A673 (cell line): ENCODE measurements at places on chromosomes 12 and 14. TPM values are rescaled to one million over a fixed set of nuclear protein-coding genes. Genes with fewer than 3 reads are reported as not detected.

DNA sequence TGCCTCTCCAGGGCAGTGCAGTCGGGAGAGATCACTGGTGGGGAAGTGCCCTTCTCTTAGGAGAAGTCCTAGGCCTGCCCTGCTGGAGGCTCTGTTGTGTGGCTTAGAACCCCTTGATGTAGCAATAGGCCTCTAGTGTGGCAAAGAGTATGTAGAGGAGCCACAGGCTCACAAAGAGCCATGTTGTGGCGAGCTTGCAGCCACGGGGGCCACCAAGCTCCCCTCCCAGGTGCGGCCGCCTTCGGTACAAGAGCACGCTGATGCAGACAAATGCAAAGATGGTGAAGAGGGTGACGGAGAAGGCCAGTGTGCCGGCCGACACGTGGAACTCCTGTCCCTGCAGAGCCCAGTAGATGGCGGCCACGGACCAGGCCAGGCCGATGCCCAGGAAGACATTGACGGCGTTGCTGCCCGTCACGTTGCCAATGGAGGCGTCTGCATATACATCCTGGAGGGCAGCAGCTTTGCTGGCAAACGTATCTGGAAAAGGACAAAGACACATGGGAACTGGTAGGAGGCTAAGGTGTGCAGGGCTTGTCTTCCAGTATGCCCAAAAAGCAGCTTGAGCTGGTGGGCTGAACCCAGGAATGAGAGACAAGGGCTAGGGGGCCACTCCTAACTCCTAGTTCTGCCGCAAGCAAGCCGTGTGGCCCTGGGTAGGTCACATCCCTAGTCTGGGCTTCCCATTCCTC is 142.8 kb downstream of the SLC8A3 start:
- H3K27ac ChIP-seq, result no peak overlapping the region
- no peaks in the 10 kb centered on the region for H3K36me3 ChIP-seq
- H3K27me3 ChIP-seq, result peaks cover 43% of the 10 kb centered on the region
- H3K4me1 ChIP-seq, result no peaks in the 10 kb centered on the region
- H3K4me3 ChIP-seq, result no peak overlapping the region

GRCh38 chr12:107477947-107478610 is 207.5 kb upstream of the PWP1 start:
- H3K4me3 ChIP-seq, result no peak overlapping the region
- no peak for DNase-seq
- H3K27me3 ChIP-seq, result no peaks in the 10 kb centered on the region
- H3K4me1 ChIP-seq, result no peaks in the 10 kb centered on the region

GRCh38 chr12:107373238-107373809 is 280.0 kb upstream of the CRY1 start:
- peak; percentile 76 for DNase-seq
- no peaks in the 10 kb centered on the region for H3K27me3 ChIP-seq
- peak overlapping the region; percentile 47 for H3K27ac ChIP-seq
- H3K4me3 ChIP-seq, result no peak overlapping the region
- no peaks in the 10 kb centered on the region for H3K36me3 ChIP-seq

DNA sequence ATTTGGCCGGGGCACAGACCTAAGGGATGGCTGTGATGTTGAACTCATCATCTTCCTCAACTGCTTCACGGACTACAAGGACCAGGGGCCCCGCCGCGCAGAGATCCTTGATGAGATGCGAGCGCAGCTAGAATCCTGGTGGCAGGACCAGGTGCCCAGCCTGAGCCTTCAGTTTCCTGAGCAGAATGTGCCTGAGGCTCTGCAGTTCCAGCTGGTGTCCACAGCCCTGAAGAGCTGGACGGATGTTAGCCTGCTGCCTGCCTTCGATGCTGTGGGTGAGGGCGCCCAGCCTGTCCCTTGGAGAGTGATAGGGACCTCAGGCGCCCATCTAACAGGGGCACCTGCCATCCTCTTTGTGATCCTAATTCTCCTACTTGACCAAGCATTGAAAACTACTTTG is 12.4 kb downstream of the OAS3 start:
- peaks cover 6% of the 10 kb centered on the region for H3K36me3 ChIP-seq
- H3K27ac ChIP-seq, result no peak overlapping the region
- H3K4me1 ChIP-seq, result no peaks in the 10 kb centered on the region
- H3K27me3 ChIP-seq, result no peaks in the 10 kb centered on the region
- no peak for DNase-seq

GRCh38 chr14:91890291-91890749 is 23.0 kb upstream of the TC2N start:
- no peak overlapping the region for H3K4me3 ChIP-seq
- DNase-seq, result no peak
- no peaks in the 10 kb centered on the region for H3K27me3 ChIP-seq
- H3K4me1 ChIP-seq, result no peaks in the 10 kb centered on the region
- H3K27ac ChIP-seq, result no peak overlapping the region

DNA sequence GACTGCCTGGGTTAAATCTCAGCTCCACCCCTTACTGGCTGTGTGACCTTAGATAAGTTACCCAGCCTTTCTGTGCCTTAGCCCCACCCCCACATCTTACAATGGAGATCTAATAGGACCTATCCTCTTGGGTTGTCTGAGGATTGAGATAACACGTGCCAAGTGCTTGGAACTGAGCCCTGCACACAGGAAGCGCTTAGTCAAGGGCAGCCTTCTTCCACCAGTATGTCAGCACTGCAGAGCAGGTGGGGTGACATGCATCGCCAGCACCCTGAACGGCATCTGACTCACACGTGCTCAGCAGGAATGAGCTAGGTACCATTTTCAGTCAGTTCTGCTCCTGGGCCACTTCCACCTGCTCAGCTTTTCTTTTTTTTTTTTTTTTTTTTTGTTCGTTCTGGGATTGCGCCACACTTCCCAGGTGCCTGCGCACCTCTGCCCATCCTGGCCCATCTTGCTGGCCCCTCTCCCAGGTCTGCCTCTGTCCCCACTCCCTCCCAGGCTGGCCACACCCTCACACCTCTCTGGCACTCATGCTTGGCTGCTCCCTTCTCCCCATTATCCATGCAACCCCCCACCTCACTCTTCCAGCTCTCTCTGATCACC is 19.6 kb downstream of the LGMN start:
- H3K4me3 ChIP-seq, result no peak overlapping the region
- peaks cover 5% of the 10 kb centered on the region for H3K4me1 ChIP-seq
- H3K36me3 ChIP-seq, result peaks cover 16% of the 10 kb centered on the region
- H3K27me3 ChIP-seq, result no peaks in the 10 kb centered on the region
- no peak overlapping the region for H3K27ac ChIP-seq
- DNase-seq, result peak; percentile 24

DNA sequence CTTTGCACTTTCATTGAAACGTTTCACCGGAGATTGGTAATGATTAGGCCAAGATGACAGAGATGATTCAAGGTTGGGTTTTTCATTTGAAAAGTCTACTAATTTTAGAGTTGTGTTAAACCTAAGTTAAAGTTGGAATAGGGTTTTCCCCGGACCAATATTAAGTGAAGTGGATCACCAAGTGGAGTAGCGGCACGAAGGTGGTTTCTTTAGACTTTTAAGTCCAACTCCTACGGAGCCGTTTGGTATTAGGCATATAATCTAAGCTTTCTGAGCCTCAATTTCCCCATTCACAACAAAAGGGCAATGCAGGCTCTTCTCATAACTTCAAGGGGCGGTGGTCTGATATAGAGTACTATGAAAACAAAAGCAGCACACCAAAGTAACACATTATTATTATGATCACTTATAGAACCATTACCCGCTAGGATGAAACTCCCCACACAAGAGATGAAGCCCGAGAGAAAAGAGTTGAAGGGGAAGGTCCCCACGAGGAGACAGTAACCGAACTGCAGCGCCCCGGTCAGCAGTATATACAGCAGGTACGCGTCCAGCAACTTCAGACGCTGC is 413 bp downstream of the DAD1 start:
- no peaks in the 10 kb centered on the region for H3K27me3 ChIP-seq
- peak overlapping the region; percentile 81 for H3K4me3 ChIP-seq
- H3K36me3 ChIP-seq, result peaks cover 8% of the 10 kb centered on the region
- no peak for DNase-seq

- H3K4me1 ChIP-seq, result no peaks in the 10 kb centered on the region
- H3K4me3 ChIP-seq, result no peak overlapping the region
- H3K36me3 ChIP-seq, result peaks cover 38% of the 10 kb centered on the region
- no peak overlapping the region for H3K27ac ChIP-seq
Measured at GRCh38 chr14:67345583-67345982, 14.0 kb downstream of the ATP6V1D start.

DNA sequence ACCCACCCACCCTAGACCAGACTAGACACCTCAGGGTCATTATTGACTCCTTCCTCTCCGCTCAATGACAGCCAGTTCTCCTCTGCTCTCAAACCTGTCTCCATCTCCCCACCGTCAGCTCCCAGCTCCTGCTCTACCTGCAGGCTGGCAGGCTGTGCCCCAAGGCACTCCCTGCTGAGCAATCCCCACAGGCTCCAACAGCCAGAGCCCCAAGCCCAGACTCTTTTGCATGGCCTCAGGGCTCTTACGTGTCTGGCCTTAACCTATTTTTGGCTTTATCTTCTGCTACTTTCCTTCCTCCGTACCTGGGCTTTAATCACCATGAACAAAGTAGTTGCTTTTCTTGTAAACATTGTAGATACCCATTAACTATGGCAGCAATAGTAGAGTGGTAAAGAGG is 162.9 kb upstream of the PRMT8 start:
- H3K27me3 ChIP-seq, result no peaks in the 10 kb centered on the region
- DNase-seq, result no peak
- no peak overlapping the region for H3K27ac ChIP-seq
- H3K4me3 ChIP-seq, result no peak overlapping the region

DNA sequence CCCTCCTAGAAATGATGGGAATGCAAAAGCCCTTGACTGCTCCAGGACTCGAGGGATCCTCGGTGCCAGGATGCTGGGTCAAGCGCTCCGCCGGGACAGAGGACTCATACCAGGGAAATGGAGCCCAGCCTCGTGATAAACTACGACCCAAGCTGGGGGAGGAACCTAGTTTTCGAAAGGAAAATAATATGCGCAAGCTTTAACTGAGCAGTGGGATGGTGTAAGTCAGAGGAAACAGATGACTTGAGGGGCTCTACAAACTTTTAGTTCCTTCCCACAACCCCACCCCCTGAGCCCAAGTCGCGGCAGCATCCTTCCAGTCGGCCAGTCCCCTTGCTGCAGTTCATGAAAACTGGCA is 654 bp upstream of the SUPT16H start:
- H3K27me3 ChIP-seq, result no peaks in the 10 kb centered on the region
- DNase-seq, result no peak

GRCh38 chr14:102616799-102617198 is 24.4 kb downstream of the RCOR1 start:
- no peak overlapping the region for H3K27ac ChIP-seq
- H3K36me3 ChIP-seq, result peaks cover 4% of the 10 kb centered on the region
- DNase-seq, result no peak
- no peaks in the 10 kb centered on the region for H3K27me3 ChIP-seq

The KRT73 gene
- not detected in 2 replicates for total RNA-seq

The KRT80 gene
- 0.33 and 1.0 TPM in 2 replicates for total RNA-seq

The KLRC1 gene
- not detected in 2 replicates for total RNA-seq

The CIROP gene
- total RNA-seq, result not detected in 2 replicates
